Esophagus mucosa (tissue), 1 donor: ENCODE measurements at places on chromosomes 7 and 10. TPM values are rescaled to one million over a fixed set of nuclear protein-coding genes. Genes with fewer than 3 reads are reported as not detected.

TFR2 gene
- total RNA-seq, result 0.68 TPM

DGKB gene
- 0.08 TPM for total RNA-seq

GPR15LG gene
- 404 TPM for total RNA-seq

COL28A1 gene
- total RNA-seq, result 0.16 TPM

PPP1R9A gene
- 0.36 TPM for total RNA-seq

MMP21 gene
- total RNA-seq, result 0.08 TPM

SUFU gene
- total RNA-seq, result 9.4 TPM

RBP3 gene
- not detected for total RNA-seq

VWC2 gene
- 0.04 TPM for total RNA-seq

NOC3L gene
- 11.8 TPM for total RNA-seq

CLDN12 gene
- total RNA-seq, result 20.7 TPM

ECHS1 gene
- 79.5 TPM for total RNA-seq
